HCT116 (cell line): ENCODE measurements at places on chromosomes 6 and 20.
A peak's percentile ranks its signal among the peaks of the same experiment; 100 is the strongest.

DNA sequence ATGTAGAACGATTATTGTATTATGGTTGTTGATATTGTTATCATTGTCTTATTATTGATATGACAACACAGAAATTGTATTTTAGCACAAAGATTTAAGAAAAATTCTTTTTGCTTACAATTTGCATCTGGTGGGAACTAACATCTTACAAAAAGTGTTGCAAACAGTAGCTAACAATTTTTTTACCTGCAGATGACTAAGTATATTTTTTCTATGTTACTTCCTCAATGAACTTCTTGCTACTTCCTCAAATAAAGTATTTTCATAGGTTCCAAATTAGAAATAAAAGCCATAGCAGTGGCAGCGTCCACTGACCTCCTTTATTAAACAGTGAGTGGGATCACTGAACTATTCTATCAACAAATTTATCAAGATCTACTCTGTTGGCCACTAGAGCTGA, 847.0 kb downstream of the PHF3 start:
- no peak for DNase-seq

DNA sequence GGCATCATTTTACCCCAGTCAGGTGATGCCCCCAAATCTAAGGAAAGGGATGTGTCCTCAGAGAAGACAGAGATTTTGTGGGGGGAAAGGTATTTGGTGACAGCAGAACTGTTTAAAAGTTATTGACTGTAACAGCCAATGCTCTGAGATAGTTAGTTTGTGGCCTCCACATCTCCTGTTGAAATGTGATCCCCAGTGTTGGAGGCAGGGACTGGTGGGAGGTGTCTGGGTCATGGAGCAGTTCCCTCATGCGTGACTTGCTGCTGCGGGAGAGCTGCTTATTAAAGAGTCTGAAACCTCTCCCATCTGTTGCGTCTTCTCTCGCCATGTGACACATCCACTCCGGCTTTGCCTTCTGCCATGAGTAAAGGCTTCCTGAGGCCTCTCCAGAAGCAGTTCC, 282.8 kb upstream of the FOXQ1 start:
- no peak for DNase-seq

- no peak for DNase-seq
These were observed 544 bp upstream of the HLA-C start for GRCh38 chr6:31272436-31272835.

DNA sequence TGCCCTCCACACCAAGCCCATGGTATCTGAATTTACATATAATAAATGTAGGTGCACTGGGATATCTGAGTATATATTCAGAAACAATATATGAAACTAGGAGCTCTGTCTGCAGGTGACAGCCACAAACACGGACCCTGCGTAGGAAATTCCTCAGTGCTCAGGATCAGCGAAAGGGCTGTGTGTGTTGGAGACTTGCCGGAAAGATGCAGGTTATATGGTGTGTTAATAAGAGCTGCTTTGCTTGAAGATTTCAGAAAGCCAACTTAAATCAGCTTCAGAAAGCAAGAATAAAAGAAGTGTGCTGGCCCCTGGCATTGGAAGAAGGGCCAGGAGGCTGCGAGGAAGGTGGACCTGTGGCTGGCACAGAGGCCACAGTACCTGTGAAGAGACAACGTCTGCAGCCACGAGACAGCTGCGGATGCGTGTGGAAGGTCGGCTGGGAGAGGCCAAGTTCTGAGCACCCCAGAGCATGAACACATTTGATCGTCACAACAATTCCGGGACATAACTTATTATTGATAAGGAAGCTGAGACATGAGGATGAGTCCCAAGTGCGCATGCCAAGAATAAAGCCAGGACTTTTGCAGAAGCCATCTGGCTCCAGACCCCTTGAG, 183.2 kb downstream of the DLL1 start:
- no peak for DNase-seq

- no peak for DNase-seq
These were observed 11.4 kb downstream of the LBP start for GRCh38 chr20:38357653-38358207.

GRCh38 chr6:100138346-100139022, 144.5 kb upstream of the MCHR2 start:
- no peak for DNase-seq

DNA sequence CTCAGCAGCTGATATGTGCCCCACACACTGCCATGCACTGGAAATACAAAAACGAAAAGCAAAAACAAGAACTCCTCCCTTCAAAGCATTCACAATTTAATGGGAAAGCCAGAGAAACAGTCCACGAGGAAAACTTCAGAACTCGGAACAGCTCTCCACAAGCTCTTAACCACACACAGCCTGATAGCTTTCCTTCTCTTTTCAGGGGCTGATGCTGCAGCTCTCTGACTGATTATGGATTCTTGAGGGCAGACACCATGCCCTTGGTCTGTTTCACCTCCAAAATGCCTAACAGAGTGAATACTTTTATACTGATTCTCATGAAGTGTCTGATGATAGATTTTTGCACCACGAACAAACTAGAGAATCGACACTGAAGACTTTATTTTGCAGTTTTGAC, 282.1 kb downstream of the CD83 start:
- no peak for DNase-seq

DNA sequence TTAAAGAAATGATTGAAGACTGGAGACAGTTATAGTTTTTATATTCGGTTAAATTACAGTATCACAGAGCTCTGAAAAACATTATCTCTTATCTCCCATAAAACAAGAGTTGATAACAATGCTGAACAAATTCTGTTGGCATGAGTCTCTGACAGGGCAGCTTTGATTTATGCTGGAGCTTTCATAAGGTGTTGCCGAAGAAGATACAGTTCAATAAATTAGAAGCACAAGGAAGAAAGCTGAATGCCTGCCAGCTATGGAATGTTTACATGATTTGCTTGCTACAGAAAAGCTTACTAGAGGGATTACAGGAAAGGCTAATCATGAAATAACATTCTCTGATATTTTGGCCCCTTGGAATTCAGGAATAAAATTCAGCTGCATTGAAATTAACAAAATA, 431.9 kb upstream of the GJE1 start:
- no peak for DNase-seq

DNA sequence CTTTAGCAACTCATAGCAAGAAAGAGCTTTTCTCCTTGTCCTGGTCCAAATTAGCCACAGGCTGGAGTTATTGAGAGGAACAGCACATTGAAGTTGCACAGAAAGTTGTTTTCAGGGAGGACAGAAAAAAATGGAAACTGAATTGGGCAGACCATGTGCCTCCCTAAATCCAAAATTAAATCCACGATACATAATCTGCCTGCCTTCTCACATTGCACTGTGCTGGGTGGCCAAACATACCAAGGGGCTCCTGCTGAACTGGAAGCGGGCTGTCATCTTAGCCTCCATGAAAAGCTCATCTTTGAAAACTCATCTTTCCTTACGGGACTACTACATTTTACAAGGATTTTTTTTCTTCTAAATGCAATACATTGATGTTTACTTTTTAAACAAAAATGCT, 59.9 kb downstream of the TNFAIP3 start:
- DNase-seq, result no peak

DNA sequence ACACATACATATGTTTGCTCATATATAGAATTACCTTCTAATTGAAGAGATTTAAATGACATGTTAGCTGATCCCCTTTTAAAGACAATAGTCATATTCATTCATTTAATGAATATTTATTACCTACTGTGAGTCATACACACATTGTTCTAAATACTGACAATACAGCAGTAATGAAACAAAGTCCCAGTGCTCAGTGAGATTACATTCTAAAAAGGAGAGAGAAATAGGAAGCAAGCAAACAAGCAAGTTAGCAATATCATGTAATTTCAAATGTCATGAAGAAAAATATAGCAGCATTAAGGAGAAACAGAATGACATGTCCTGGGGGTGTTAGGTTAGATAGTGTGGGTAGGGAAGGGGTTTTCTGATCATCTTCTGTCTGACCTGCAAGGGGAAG, 136.3 kb downstream of the ADGRB3 start:
- DNase-seq, result no peak

DNA sequence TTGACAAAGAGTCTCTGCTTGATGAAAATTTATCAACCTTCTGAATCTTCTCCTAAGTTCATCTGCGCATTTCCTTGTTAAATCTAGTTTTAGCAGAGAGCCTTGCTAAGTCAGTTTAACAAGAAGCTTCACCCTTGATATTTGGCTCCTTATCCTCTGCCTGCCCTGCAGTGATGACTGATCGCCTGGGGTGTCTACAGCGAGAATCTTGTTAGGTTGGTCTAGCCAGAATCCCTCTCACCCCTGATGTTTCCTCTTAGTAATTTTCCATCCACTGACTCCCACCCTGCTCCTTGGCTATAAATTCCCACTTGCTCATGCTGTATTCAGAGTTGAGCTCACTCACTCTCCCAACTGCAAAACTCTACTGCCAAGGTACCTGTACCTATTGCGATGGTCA, 114.1 kb downstream of the TENT5A start:
- no peak for DNase-seq

DNA sequence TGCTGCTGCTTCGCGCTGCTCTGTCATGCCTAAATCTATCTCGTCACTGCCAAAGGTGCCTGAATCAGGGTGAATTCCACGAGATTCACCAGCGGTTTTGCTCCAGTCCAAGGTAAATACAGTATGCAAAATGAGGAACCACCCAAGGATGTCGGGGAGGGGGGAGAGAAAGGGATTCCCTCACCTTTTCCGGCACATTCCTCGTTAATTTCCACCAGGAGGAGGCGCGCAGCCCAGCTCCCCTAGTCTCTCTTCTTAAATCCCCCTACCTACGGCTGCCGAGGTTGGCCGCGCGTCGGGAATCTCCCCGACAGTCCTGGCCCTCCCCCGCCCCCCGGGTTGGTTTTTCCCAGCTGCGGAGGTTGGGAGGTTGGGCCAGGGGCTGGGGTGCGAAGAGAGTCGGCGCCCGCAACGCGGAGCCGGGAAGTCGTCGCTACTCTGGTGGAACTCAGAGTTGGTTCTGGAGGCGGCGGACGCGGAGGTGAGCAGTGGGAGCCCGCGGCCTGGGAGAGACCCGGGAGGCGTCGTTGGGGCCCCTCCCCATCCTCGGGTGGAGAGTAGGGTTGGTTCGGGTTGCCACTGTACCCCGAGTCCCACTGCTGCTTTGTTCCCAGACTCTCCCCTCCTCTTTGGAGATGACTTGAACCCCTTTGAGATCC, at the start of gene TPBG:
TSS of gene TPBG (plus strand) at position 390 of the 659 bp plus-strand sequence. CDS start 1,145 bp downstream, outside the sequence.
- peak; percentile 47 for DNase-seq

DNA sequence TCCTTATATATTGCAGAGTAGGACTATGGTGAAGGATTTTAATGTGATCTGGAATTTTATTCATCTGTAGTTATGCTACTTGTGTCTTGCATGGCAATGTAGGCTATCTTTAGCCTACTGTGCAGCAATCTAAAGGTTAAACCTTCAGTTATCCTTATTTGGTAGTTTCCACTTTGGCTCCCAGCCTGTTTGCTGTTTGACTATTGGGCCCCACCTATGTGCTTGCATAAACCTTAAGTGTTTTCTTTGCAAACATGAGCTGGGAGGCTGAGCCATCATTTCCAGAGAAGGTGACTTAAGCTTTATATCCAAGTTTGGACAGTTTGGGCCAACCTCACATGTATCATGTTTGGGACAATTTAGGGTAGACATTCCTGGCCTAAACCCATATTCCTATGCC, 537.5 kb downstream of the BTBD3 start:
- no peak for DNase-seq

DNA sequence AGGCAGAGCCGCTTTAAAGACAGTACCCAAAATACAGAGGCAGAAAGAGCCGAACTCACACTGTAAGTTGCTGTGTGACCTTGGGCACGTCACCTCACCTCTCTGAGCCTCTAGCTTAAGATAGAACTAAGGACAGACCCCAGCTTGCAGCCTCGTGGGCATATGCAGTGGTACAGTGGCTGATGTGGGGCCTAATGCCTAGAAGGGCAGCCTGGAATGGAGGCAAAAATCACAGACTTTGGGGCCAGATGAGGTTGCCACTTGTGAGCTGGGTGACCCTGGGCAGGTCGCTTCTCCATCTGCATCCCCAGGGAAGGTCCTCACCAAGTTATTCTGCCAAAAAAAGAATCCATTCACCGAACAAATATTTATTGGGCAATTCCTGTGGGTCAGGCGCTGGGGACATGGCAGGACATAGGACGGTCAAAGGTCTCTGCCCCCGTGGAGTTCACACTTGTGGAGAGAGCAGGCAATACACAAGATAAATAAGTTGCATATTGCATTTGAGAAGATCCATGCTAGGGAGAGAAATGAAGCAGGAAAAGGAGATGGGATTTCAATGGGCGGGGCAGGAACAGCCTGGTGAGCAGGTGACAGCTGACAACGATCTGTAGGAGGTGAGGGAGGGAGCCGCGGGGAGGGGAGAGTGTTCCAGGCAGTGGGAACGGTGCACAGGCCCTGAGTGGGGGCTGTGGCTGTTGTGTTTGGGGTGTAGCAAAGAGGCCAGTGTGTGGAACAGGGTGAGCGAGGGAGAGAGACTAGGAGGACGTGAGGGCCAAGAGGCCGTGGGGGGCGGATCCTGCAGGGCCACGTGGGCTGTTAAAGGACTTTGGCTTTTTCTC, 115.2 kb downstream of the CEBPB start:
- DNase-seq, result no peak

GRCh38 chr20:11311659-11312224, 606.0 kb upstream of the BTBD3 start:
- no peak for DNase-seq

DNA sequence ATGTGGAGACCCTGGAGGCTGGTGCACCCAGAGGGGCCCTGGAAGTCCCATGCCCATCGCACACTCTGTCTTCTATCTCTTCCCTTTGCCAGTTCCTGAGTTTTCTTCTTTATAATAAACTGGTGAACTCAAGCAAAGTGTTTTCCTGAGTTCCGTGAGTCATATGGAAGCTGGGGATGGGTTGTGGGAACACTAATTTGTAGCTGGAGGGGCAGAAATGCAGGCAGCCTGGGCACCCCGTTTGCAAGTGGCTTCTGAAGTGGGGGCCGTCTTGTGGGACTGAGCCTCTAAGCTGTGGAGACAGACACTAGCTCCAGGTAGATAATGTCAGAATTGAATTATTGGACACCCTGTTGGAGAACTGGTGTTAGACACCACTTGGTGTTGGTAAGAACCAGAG, 3.2 kb upstream of the PPP1R3G start:
- DNase-seq, result no peak

DNA sequence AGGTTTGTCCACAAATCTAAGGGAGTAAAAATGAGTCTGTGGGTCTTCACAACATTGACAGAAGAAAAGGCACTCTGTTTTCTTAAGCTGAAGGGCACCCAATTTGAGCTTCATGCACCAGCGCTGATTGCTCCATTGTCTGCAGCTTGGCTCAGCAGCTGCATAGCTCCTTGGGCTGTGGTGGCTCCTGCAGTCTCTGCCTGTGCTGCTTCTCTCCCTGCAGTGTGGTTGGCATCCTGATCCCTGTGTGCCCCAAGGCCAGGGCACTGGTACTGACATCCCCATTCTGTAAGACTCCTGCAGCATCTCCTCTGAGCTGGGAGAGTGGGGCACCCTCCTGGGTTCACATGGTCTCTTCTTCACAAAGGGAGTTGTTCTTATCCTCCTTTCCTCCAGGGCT, 83.2 kb upstream of the B3GAT2 start:
- no peak for DNase-seq
